ENCODE measurements at places on chromosomes 12 and 14.

DNA sequence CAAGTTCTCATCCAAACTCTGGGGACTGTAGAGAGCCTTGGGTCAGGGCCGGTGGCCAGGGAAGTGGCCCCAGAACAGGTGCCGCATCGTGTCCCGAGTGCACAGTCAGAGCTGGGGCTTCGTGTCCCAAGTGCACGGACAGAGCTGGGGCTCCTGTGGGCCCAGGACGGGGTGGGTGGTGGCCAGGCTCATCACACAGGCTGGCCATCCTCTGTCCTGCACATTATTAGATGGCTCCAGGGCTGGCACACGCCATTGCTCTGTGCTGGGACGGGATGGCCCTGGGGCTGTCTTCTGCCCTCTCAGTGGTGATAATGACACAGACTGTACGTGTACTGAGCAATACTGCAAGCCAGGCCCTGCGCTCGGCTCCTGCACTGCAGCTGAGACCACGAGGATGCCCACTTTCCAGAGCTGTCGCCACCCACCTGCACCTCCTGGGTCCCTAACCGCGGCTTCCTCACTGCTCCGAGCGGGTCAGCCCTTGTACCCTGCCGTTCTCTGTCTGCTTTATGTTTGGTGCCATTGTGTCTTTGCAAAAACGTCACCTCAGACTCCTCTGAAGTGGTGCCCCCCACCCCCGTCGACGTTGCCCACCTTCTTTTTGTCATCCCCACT is 1.9 kb downstream of the FBRSL1 start:
- no peak for DNase-seq

- no peak for DNase-seq
These were observed 14.7 kb downstream of the METTL3 start for GRCh38 chr14:21496453-21496852.

GRCh38 chr12:62900686-62901272 is 34.2 kb downstream of the PPM1H start:
- no peak for DNase-seq

DNA sequence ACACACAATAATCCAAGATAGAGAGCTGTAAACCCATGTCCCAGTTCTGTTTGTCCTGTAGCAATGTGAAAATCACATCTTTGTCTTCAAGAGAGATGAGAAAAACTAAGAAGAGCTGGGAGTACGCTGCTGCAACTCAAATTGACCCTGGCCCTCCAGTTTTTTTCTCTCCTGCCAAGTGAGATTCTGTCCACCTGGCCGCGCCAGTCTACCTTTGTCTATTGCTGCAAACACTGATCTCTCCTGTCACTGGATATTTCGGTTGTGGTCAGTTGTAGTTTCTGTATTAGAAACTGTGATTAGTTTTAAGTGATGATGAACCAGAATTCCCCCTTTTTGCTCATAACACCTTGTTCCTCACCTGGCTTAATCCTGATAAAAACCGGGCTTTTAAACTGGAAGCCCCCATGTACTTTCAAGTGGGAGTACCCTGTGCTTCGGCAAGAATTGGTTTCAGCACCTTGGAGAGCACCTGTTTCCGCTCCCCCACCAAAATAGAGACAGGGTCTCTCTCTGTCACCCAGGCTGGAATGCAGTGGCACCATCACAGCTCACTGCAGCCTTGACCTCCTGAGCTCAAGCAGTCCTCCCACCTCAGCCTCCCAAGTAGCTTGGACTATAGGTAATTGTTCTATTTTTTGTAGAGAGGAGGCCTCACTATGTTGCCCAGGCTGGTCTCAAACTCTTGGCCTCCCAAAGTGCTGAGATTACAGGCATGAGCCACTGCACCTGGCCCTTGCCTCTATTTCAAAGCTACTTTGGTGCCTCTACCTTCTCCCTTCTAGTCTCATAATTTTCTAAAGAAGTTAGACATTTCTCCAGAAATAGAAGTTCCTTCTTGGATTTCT is 156.8 kb downstream of the PHETA1 start:
- no peak for DNase-seq

DNA sequence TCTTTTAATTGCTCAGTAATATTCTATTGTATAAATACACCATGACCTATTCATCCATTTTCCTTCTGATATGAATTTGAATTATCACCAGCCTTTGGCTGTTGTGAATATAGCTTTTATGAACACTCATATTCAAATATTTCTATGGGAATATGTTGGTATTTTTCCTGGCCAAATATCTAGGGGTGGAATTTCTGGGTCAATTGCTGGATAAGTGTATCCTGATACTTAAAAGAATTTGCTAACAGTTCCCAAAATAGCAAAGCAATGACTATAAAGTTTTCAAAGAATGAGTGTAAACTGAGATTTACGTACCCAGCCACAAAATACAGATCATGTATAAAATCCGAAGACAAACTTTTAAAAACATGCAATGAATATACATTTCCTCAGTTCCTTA is 148.7 kb upstream of the CLEC14A start:
- DNase-seq = no peak

DNA sequence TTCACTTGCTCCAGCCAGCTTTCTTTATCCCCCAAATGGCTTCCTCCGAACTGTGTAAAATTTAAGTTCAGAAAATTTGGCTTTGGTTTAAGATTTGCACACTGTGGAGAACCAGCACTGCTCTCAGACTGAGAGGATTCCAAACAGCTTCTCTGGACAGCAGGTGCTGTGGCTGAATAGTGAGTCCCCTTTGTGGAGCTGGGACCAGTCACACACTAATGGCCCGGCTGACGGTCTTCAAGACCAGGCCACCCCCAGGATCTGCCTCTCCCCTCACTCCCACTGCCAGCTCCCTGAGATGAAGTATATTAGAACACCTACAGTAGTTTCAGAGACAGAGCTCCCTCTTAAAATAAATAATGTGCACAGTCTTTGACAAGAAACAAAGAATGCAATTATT is 267.3 kb downstream of the BCAT1 start:
- no peak for DNase-seq

GRCh38 chr12:77575376-77575919 is 255.2 kb upstream of the NAV3 start:
- DNase-seq = no peak

DNA sequence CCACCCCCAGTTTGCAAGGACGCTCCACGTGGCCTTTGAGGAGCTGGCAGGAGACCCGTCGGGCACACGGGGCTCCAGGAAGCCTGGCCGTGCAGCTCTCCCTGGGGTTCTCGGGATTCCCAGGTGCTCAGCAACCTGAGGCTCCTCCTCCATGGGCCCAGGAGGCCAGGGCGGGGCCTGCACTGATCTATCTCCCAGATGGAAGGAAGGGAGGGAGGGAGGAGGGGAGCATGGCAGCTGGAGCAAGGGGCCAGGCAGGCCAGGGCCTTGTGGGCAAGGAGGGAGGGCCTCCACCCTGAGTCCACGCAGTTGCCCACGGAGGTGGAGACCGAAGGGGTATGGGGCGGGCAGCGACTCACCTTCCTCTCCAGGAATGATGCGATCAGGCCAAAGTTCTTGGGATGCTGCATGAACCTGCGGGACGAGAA is 127.3 kb downstream of the RFLNA start:
- DNase-seq = no peak

- no peak for DNase-seq
These were observed 83.6 kb downstream of the WNK1 start for GRCh38 chr12:835754-836518.

- no peak for DNase-seq
These were observed 19.1 kb upstream of the KCNK13 start for GRCh38 chr14:90042496-90043252.

DNA sequence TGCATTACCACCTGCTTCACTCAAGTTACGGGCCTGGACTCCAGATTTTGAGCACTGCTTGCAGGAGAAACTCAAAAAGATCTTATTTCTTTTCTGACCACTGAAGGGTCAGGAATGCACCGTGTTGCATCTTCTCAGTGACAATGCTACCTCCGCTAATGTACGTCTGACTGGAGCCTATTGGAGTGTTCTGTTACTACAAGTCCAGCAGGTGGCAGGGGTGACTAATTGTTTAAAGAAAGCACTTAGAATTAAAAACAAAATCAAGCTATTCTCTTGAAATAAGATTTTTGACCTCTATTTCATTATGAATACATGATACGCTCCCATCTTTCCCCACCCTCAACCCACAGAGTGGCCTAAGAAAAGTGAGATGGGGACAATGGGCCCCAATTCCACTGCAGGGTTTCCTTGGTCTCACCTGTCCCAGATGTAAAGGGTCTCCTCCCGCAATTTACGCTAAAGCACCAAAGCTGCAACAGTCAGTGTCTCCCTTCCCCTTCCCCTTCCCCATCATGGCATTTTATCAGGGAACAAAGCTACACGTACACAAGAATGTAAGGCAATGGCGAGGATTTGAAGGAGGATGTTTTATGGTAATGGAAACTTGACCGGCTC is 2.2 kb downstream of the TBPL2 start:
- DNase-seq = no peak

DNA sequence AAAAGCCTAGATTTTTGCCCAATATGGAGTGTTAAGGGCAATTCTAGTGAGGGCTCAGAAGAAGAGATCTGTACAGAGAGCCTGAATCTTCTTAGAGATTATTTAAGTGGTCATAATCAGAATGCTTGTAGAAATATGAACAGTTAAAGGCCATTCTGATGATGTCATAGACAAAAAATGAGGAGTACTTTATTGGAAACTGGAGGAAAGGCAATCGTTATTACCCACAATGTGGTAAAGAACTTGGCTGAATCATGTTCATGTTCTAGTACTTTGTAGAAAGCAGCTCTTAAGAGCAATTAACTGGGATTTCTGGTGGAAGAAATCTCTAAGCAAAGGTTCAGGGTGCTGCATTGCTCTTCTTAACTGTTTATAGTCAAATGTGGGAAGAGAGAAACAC is 36.4 kb upstream of the SYT10 start:
- no peak for DNase-seq

DNA sequence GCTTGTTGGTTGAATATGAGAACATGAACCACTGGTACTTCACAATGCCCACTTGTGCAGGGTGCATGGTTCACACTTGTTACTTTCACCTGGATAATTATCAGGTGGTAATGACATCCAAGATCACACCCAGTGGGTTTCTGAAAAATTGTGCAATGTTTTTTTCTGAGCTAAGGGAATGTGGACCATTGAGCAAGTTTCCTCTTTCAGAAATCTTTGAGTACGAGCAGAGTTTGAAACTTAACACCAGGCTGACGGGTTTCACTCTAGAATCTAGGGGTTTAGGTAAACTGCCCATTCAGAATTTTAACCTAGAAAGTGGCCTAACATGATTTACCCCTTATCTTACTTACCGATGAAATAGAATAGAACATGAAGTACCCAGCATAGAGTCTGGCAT is 389.6 kb downstream of the PAWR start:
- DNase-seq = no peak

DNA sequence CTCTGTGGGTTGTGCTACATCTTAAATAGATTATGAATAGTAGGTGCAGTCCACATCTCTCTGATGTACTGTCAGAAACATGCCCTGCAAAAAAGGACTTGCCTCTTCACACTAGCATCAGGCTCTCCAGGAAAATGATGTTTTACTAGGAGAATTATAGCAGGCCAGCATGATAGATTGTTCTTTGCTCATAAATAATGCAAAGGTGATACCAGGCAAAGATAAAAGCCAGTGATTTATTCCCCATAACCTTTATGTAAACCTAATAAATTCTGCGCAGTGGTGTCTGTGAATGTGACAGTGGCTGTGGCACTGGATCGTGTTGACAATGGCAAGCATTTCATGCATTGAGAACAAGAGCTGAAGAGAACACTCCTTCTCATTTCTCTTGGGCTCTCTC is 646.5 kb upstream of the SEL1L start:
- no peak for DNase-seq

- DNase-seq = no peak
These were observed 863.3 kb downstream of the BCL11B start for GRCh38 chr14:98408713-98409112.

All from esophagus squamous epithelium (tissue), 5 donors.